RPMI7951 (cell line): ENCODE measurements at places on chromosomes 2 and 18. TPM values are rescaled to one million over a fixed set of nuclear protein-coding genes. Genes with fewer than 3 reads are reported as not detected.

DNA sequence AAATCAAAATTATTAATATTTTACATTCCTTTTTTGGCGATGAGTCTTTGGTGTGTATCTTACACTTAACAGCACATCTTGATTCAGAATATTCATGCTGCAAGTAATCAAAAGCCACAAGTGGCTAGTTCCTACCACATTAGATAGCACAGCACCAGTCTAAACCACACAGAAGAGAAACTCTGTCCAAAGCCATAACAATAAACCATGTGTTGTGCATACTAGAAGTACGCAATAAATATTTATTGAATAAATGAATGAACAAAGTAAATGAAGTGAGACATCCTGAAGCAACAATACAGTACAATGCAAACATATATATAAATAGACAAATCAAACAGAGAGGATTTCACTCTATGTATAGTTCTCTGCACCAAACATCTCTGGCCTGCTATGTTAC is 287.3 kb downstream of the EXOC6B start:
- peak; percentile 24 for DNase-seq

GRCh38 chr18:45939236-45939635 is 27.9 kb downstream of the EPG5 start:
- DNase-seq: no peak

- peak; percentile 89 for DNase-seq
These were observed 204.5 kb downstream of the ARL4C start for GRCh38 chr2:234292205-234292961.

Gene FOXI3
- total RNA-seq: not detected in 2 replicates

DNA sequence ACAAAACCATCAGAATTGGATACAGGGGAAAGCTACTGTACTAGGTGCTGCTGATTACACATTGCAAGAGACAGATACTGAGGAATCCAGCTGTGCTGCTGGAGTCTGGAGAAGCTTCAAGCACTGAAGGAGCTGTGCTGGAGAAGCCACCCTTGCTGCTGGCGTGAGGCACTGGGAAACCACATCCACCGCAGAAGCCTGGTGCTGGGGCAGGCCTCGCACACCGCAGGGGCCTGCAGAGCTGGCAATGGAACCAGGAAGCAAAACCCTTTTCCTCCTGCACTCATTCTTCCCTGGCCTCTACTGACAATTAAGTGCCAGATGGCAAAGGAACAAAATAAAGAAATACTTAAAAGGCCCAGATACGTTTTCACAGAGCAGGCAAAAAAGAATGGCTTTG is 94.4 kb upstream of the MSH6 start:
- DNase-seq: peak; percentile 6

DNA sequence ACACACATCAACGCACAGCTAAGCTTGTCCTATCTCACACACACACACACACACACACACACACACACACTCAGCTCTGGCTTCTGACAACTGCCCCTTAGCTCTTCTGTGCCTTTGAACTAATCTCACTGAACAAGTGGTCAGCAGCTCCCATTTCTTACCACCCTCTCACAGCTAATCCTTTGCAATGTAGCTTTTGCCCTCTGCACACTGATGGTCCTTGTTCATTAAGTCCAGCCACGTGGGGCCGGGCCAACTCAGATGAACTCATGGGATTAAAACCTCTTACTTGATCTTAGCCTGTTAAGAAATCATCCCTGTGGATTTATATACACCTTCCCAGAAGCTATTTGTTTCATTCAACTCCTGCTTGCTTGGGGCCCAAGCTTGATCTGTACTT is 36.6 kb downstream of the DPYSL5 start:
- DNase-seq: no peak

DNA sequence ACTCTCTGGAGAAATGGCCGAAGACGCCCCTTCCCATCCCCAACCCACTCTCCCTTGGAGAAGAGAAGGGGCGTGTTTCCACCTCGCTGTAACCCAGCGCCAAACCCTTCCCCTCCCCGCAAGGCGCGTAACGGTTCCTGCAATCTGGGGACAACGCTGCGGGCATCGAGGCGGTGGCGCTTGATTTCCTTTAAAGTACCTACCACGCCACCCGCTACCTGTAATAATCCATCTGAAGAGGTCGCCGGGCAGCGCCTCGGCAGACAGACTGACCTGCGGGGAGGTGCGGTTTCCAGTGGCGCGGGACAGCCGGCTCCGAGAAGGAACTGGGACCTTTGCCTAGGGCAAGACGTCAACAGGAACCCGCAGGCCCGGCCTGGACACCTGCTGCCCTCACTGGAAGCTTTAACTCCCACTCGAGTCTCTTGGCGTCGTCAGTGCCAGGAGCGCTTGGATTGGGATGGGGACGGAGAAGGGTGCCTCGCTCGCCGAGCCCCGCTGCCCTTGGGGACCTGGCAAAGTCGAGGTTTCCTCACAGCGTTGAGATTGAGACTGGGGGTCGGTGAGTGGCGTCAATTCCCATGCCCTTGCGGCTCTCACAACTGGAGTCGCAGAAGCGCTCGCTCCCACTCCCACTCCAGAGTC is at the start of gene CYP1B1:
Gene CYP1B1, minus strand, starts transcription at position 645 of the 645 bp plus-strand sequence. CDS start 763 bp downstream, outside the sequence.
- DNase-seq: no peak
